BJ (cell line): ENCODE measurements at places on chromosomes 5 and 9.
A peak's percentile ranks its signal among the peaks of the same experiment; 100 is the strongest.

- DNase-seq = no peak
Measured at GRCh38 chr9:81902626-81903025, 25.6 kb upstream of the SPATA31D4 start.

- no peak for DNase-seq
Measured at GRCh38 chr9:5825223-5825622, 7.7 kb downstream of the ERMP1 start.

- DNase-seq = no peak
Measured at GRCh38 chr5:148425808-148426207, 42.0 kb downstream of the FBXO38 start.

- DNase-seq = no peak
Measured at GRCh38 chr5:73378070-73378469, 70.5 kb downstream of the FOXD1 start.

GRCh38 chr9:68678430-68678829, 26.6 kb upstream of the PIP5K1B start:
- no peak for DNase-seq

GRCh38 chr5:80592761-80593160, 22.7 kb upstream of the ANKRD34B start:
- no peak for DNase-seq

DNA sequence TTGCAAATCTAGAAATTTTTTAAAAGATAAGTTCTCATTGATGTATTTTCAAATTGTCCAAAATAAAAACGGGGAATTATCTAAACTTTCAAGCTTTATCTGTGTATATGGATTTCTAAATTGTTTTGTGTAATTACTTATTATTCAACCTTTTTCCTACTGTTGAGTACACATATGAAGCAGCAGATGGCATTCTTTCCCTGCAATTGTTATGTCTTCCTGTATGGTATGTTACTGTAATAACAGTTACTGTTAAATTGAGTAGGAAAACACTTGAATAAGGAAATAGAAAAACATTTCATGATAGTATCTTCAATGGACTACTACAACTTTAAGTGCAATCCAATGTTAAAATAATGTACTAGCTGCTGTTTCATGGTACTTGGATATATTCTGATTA, 124.8 kb downstream of the RANBP17 start:
- DNase-seq = no peak

DNA sequence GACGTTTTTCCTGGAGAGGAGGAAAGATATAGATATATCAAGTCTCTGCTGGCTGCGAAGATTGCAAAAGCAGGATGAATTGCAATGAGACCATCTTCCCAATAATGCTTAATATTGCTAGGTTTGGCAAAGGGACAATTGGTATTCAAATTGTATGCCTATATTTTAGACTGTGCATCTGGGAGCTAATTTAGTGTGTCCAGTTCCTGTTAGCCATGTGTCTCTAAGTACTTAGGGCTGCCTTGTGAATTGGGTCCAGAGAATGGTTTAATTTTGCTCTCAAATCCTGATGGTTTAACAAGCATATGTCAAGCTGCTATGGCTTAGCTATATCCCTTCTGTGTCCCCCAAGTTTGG, 97.6 kb upstream of the ZNF366 start:
- DNase-seq = no peak

DNA sequence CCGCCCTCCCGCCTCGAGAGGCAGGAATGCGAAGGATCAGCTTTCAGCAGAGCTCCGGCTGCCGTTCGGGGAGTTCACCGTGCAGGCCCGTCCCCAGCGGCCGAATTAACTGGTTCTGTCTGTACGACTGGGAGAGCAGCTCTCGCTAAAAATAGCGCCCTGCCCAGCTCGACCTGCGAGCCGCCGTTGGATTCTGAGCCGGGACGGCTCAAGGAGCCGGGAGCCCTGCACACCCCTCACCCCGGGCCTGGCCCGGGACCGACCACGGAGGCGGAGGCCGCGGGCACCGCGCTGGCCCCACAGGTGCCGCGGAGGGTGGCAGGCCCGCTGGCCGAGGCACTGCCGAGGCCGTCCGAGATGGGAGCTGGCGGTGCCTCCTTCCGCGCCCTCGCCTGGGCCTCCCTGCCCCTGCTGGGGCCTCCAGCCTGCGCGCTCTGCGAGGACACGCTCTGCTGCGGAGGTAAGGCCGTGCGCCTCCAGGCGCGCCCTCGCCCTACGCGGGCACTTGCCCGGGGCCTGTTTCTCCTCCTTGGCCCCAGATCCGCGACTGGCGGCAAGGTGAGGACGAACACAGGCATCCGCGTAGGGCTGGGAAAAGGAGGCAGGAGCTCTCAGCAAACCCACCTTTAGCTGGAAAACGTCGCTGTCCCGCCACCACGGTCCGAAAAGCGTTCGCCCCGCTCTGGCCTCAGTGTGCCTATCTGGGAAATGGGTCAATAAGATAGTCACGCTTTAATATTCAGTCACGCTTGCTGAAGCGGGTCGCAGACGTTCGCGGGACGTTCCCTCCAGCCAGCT, 53.1 kb upstream of the DAB2IP start:
- peak; percentile 65 for DNase-seq

DNA sequence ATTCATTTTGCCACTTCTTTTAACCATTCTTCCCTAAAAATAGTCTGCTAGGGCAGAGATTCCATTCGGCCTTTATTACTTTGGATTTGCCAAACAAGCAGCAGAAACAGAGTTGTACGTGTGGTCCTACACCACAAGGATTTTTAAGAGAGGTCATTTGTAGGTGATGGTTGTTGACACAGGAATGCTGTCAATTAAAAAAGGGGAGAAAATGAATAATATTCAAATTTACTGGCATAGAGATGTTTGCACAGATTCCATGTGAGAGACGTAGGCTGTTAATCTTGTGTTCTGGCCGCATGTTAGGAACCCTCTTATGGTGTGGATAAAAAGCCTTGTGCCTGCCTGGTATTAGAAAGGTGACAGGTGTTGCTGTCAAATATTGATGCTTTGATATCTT, 34.9 kb downstream of the TRIO start:
- no peak for DNase-seq

- no peak for DNase-seq
Measured at GRCh38 chr9:13728917-13729811, 449.7 kb upstream of the MPDZ start.

DNA sequence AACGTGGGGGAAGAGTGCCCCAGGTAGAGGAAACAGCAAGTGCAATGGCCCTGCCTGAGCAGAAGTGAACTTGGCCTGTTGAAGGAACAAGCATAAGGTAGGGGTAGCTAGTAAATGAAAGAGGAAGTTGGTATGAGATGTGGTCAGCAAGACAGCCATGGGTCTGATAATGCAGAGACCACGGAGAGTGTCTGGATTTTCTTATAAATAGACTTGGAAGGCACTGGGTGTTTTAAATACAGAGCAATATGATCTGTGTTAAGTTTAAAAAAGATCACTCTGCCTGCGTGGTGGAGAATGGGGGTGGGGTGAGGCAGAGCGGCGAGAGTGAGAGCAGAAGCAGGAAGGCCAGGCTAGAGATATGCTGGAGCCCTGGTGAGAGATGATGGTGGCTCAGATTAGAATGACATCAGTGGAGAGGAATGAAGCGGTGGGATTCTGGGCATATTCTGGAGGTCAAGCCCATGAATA, 4.2 kb downstream of the ADAM19 start:
- DNase-seq = no peak

- no peak for DNase-seq
Measured at GRCh38 chr9:130995086-130996011, 13.6 kb upstream of the LAMC3 start.

DNA sequence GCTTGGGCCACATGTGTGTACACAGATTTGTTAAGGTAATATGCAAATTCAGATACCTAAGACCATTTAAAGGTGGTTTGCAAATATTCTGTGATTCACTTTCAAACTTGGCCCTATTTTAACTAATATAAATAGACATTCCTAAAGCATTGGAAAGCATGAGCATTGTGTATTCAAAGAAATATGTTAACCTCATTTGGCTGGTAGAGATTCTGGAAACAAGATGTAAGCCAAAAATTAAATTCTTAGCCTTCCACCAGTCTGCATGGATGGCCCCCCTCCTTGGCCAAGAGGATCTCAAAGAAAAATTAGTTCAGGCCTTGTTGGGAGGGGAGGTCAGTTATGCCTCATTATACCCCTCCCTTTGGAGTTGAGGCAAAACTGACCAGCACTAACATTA, 38.7 kb upstream of the C6 start:
- no peak for DNase-seq

DNA sequence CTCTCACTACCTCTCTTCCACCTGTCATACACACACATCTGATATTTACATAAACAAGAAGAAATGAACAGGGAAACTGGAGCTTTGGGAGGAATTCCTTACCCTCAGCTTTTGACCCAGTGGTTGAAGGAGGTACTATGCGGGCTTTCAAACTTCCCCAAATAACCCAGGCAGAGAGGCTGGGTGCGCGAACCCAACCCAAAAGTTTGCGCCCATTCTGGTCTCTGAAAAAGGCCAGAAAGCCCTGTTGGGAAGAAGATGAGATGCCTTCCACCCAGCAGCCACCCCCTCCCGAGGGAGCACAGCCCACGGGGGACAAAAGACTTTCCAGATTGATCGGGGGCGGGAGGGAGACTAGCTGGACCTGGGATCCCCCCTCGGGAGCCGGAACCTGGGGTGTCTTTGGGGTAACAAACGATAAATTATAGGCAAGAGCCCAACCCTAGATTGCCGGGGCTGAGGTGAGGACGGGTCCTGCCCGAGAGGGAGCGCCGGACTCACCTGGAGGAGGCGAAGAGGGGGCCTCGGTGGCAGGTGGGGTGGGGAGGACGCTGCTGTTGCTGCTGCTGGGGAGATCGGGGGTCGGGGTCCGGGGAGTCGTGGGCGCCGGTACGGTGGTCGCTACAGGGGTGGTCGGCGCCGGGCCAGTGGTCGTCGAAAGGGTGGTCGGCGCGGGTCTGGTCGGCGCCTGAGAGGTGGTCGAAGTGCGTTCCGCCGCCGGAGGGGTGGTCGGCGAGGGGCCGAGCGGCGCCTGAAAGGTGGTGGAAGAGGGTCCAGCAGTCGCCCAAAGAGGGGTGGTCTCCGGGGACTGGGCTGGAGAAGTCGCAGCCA, 798 bp downstream of the MEGF9 start:
- DNase-seq = no peak

DNA sequence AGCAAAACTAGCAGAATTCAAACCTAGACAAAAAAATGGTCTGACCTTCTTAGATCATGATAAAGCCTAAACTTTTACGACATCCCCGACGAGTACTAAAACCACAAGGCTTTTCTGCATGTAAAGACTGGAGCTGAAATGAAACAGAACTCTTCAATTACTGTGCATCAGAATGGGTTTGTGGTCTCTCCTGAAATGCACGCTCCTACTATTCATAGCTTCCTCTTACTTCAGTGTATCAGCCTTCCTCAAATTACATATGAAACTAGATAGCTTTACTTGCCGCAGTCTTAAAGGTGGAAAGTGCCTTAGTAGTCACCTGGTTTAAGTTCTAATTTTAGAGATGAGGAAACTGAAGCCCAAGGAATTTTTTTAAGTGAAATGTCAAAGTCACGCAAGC, 24.6 kb upstream of the MED10 start:
- peak; percentile 21 for DNase-seq

DNA sequence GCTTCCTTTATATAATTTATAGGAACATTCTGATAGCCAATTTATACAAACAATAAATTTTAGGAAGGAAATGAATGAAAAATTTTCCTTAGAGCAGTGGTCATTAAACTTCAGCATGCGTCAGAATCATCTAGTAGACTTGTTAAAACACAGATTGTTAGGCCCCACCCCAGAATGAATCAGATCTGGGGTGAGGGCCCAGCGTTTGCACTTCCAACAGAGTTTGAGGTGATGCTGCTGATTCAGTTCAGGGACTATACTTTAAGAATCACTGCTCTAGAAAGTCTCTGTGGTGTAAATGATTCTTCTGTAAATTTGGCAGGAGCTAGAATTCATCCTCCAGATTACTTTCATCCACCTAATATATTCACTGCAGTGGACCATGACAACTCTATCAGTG, 80.4 kb downstream of the SLC12A2 start:
- DNase-seq = no peak

- no peak for DNase-seq
Measured at GRCh38 chr9:35350212-35350611, 139.7 kb upstream of the RUSC2 start.

DNA sequence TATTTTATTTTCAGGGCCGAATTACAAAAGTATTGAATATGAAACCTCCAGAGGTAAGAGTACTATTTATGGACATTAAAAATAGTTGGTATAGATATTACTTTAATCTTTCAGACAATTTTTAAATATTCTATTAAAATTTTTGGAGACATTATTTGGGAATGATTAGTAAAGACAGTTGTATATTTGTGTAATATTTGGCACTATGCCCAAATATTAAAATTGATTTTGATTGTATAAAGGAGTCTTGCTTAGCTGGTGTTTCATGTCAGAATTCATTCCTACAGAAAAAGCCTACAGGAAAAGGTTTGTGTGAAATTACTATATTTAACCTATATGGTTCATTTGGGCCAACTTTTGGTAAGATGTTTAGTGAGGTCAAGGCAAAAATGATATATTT, 5.5 kb downstream of the SMC2 start:
- DNase-seq = no peak

- no peak for DNase-seq
Measured at GRCh38 chr5:14917719-14918118, 46.1 kb upstream of the ANKH start.

- no peak for DNase-seq
Measured at GRCh38 chr5:156815988-156816599, 34.0 kb upstream of the PPP1R2B start.

DNA sequence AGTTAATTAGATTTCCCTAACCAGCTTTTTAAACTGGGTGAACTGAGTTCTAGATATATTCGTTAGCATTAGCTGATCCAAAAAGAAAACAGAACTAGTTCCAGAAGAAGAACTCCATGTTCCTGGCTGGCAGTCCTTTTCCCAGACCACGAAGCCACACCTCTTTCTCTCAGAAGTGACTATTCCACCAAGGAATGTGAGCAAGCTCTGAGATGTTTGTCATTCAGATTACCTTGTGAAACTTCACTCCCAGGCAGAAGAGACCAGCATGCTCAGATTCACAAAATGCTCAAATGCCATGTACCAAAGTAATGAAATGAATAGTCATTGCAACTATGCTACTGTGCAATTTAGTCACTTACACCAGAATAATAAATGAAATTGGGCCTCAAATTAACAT, 4.4 kb upstream of the SSBP2 start:
- DNase-seq = peak; percentile 69
